Stimulated activated CD4-positive, alpha-beta T cell treated with anti-CD3 and anti-CD28 coated beads, Interleukin-15, amount 100 ng/mL, for 24 hours (primary cell): ENCODE measurements at places on chromosomes 2 and 18.
A peak's percentile ranks its signal among the peaks of the same experiment; 100 is the strongest.

- DNase-seq: no peak
Observed at GRCh38 chr2:231308631-231309428, 86.7 kb upstream of the B3GNT7 start.

DNA sequence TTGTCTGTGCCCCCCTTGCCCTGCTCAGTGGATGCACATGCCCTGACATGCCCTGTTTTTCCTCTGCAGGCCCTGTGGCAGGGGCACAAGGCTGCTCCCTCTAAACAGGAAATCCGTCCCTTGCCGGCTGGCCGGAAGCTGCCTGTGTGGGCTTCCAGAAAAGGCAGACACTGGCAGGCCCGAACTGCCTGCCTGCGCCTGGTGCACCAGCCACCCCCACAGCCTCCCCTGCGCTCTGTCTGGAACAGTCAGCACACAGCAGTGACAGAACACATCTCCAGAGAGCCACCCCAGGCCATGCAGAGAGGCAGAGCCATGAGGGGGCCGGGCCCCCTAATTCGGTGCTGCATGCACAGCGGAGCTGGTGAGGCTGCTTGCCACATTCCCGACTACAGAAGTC, 33.5 kb downstream of the LOXHD1 start:
- peak; percentile 45 for DNase-seq

DNA sequence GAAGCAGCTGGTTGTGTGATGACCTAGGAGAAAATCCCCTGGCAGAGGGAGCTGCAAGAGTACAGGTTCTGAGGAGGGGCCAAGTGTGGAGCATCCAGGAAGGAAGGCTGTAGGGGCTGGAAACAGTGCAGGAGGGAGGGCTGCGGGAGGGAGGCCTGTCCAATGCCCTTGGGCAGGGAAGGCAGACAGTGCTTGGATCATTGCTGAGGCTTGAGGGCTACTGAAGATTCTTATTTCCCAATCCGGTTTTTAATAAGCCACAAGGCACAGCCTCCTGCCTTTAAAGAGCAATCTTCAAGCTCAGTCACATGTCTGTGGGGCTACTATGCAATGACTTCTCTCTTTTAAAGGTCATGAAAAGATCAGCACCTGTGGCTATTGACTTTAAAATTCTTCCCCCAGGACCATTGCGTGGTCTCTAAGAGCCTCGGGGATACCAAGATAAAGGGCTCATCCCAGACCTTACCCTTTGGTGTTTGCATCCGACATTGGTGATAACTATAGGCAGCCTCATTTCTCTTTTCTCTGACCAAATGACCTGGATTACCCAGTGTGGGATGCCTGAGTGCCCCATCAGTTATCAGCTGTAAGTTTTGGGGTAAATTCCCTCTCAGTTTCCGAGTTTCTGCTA, 149.6 kb downstream of the DOCK10 start:
- DNase-seq: no peak

DNA sequence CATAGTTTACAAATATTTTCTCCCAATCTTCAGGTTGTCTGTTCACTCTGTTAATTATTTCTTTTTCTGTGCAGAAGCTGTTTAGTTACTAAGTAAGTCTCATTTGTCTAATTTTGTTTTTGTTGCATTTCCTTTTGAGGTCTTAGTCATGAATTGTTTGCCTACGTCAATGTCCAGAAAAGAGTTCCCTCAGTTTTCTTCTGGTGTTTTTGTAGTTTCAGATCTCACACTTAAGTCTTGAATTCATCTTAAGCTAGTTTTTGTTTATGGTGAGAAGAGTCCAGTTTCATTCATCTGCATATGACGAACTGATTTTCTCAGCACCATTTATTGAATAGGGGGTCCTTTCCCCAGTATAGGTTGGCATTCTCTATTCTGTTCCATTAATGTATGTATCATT, 1252.2 kb upstream of the TMEFF2 start:
- no peak for DNase-seq

DNA sequence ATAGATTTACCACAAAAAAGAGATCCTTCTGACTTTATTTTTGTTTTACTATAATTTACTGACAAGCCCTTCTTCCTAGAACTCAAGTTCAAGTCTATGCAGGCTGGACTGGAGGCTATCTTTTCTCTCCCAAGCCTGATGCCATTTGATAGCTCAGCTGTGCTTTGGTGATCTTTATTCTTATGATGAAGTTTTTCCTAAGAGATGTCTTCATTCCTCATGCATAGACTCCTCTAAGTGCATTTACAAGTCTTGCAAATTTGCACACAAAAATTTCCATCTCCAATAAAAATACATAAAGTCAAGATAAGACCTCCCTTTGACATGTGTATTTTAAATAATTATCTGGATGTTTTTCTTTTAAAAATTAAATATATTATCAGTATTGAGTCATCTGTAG, 167.4 kb upstream of the ETAA1 start:
- DNase-seq: no peak

GRCh38 chr2:195603998-195604397, 53.0 kb upstream of the SLC39A10 start:
- no peak for DNase-seq

DNA sequence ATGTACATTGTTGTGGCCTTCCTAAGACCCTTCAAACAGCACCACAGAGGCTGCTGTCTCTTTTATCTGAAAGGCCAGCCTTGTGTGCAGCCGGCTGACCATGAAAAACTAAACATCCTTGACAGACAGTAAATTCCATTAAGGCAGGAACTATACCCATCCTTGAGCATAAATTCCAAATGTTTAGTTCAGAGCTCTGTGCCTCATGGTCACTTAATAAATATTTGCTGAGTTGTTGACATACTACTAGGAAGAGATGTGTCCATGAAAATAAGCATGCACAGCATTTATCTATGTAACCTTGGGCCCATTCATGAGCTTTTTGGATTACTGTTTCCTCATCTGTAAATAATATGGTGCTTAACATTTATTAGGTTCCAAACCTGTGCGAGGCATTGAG, 424.8 kb downstream of the HRH4 start:
- DNase-seq: no peak

DNA sequence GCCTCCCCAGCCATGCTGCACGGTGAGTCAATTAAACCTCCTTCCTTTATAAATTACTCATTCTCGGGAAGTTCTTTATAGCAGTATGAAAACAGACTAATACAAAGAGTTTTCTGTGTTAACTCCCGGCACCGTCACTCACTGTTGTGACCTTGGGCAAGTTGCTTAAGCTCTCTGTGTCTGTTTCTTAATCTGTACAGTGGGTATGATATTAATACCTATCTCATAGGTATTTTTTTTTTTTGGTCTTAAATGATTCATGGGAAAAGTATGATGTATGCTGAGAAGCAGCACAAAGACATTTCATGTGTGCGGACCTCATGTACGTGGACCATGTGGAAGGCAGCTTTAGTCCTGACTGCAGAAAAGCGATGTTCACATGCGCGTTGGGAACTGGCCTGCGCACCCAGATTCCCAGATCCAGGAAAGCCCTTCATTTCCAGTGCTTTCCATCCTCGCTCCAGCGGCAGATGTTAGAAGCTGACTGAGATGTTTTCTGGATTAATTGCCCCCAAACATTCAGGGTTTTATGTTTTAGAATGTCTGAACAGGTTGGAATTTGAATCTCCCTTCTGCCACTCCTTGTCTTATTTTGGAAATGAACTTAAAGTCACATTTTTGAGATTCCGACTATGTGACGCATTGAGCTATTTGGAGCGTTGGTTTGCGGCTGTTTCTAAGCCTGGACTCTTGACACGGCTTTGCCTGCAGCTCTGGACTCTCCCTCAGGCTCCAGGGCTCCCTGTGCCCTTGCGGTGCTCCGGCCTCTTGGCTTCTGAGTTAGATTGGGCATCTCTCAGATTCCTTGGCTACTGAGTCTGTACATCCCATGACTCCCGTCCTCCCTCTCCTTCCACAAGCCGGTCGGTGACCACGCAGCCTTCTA, 61.4 kb downstream of the SLC4A3 start:
- DNase-seq: no peak

DNA sequence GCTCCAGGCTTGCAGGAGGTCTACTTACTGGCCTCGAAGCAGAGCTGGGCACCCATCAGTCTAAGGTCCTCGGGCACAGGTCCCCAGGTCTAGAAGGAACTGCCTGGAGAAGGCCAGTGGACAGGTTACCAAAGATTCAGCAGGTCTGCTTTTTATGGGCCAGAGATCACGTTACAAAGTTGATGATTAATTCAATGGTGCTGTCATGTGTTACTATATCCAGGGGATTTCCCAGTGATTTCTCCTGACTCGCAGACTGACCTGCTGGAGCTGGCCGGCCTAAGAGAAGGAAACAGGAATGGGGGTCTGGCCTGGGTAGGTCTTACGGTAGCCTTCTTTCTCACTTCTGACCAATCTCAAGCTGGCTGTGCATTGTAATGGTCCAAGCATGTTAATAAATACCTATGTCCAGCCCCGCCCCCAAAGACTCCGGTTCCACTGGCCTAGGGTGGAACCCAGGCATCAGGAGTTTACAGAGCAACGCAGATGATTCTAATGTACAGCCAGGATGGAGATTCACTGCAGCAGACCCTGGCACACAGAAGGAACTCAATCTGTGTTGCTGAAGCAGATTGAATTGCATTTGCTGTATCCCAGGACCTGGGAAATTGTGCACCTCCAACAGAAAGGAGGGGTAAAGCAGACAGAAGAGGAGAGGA, at the start of gene NEURL3:
Gene NEURL3 (minus strand): TSS at position 127 of the 659 bp plus-strand sequence. CDS start 71 bp downstream, at position 56.
- no peak for DNase-seq

DNA sequence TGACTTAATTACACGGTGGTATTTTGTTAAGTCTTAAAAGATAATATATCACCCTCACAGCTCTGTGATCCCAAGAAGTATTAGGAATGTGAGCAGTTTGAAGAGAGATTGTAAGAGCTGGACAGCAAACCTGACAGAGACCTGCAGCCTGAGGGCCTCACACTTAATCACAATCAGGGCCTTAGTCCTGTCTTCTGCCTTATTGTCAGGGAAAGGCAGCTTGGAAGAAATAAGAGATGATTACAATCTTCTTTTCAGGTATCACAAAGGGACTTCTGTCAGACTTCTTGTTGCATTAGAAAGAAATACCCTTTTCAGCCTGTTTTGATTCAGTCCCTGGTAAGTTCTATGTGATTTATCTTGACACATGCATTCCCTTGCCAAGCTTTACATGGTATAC, 1433.8 kb upstream of the SLC39A10 start:
- DNase-seq: no peak

GRCh38 chr2:7468955-7469354, 551.7 kb downstream of the RNF144A start:
- DNase-seq: no peak

DNA sequence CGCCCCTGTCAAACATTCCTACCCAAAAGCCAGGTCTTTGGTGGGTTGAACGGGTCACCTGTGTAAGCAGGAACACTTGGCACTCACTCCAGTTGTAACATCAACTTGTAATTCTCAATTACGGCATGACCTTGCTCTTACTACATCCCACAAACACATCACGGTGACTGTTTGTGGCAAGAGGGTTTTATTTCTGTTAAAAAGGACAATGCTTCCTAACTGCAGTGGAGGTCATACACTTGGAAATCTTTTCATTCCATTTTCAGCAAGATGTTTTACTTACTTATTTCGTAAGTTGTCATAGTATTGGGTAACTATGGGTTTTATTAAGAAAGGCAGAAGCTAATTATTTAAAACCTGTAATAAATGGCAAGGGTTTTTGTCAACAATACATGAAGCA, 126.1 kb downstream of the ZNF516 start:
- DNase-seq: no peak

DNA sequence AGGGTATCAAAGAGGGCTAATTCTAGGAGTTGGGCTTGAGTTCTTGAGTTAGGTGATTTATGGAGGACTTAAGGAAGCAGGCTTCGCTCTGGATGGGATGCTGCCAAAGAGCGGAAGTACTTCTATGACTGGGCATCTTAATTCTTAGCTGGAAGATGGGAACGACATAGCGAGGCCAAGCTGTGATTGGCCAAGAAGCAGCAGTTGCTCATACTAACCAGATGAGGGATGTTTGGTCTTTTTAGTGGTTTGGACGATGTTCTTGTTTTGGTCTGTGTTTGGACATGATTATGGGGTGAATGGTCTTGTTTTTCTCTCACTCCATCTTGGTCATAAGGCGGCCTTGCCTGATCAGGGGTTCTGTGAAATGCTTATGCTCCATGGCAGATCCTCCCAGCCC, 133.7 kb downstream of the MSH2 start:
- no peak for DNase-seq

DNA sequence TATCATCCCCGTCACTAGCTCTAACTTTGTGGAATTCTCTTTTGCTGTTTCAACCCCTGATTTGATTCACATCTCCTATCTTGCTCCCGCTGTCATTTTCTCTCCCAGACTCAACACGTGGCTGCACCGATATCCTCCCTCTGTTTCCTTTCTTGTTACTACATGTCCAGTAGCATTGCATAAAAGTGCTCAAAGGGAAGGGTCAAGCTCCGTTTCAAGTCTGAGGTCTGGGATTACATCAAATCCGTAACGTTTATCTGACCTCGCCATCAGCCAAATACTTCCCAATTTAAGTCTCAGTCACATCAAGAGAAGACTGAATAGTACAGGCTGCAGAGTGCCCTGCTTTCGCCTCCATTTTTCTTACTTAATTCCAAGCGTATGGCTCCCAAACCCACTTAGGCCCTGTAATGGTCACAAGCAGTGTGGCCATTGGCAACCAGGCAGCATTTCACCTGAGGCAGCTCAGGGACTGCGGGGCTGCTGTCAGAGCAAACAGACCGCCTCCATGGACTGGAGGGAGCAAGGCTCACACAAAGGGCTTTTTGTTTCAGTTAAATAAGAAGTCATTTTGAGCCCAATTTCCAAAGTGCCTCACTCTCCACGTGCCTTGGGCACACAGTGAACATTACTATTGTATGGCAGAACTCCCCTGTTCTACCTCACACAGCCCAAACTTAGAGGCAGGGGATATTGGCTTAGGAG, 217.8 kb downstream of the BCL11A start:
- no peak for DNase-seq

- no peak for DNase-seq
Observed at GRCh38 chr18:75116165-75116564, 92.8 kb downstream of the PTGR3 start.

DNA sequence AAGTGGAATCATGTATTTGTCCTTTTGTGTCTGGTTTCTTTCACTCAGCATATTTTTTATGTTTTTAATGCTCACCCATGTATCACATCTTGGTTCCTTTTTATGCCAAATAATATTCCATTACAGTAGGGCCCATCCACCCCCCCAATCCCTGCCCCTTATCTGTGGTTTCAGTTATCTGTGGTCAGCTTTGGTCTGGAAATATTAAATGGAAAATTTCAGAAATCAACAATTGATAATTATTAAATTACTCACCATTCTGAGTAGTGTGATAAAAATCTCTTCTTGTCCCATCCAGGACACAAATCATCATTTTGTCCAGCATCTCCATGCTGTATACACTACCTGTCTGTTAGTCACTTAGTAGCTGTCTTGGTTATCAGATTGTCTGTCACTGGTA, 66.7 kb downstream of the BIRC6 start:
- no peak for DNase-seq
